Naive thymus-derived CD8-positive, alpha-beta T cell (primary cell): ENCODE measurements at places on chromosomes 7 and 10.

DNA sequence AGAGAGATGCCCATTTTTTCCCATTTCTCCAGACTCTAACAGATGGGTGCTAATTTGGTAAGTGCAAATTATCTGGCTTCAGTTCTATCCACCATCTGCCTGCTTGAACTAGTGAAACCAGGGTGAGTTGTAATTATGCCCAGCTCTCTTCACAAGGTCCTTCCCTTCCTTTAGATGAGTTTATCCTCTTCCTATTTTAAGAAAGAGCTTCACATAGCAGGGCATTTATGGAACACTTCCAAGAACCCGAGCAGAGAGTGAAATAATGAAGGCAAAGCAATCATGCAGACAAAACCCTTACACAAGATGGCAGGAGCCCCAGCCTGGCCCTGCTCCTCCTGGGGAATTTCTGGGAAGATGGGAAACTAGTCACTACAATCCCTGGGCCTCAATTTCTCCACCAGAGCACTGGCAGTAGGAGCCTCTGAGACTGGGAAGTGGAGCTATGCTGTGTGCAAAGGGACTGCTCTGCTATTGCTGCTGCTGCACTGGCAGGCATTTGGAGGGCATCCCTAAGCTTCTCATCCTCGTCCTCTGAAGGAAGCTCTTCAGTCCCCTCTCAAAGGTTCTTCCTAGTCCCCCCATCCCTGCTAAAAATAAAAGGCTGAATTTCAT lies 33.7 kb upstream of the PLXNA4 start:
- peaks cover 7% of the 10 kb centered on the region for H3K27me3 ChIP-seq
- no peak overlapping the region for H3K4me3 ChIP-seq
- H3K36me3 ChIP-seq = no peaks in the 10 kb centered on the region

GRCh38 chr7:108268200-108268820 lies 138.1 kb upstream of the LAMB4 start:
- no peaks in the 10 kb centered on the region for H3K27me3 ChIP-seq
- peaks cover 5% of the 10 kb centered on the region for H3K36me3 ChIP-seq
- H3K27ac ChIP-seq = no peak overlapping the region
- no peak for DNase-seq

DNA sequence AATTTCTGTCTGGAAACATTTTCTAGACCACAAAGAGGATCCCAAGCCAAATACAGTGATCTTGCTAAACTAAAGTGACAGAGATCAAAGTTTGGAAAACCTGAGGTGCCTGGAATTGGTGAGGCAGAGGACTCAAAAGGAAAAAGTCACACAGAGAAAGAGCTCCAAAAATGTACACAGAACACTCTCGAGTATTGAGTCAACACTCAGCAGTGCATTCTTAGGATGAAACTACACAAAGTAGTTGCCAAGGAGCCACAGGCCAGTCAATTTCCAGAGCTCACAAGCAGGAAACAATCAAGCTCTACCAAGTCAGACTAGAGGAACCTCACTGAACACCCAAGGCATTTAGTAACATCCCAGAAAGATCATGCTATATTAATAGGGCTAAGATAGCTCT lies 61.3 kb downstream of the MICU1 start:
- H3K4me3 ChIP-seq = no peak overlapping the region
- no peak for DNase-seq

DNA sequence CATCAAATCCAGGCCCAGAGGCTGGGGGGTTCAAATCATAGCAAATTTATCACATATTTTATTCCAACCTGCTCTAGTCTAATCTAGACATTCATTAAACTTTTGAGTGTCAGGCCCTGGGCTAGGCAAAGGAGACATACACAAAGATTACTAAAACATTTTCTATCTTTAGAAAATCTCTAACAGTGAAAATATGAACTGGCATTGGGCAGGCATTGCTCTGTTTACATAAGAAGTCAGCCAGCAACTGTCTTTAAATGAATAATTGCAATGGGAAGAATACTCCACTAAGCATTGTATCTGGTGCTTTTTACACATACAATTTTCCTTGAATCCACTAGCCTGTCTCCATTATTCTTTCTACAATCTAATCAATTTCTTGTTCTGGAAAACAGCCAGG lies 222.5 kb upstream of the LRRN3 start:
- no peak for DNase-seq
- no peak overlapping the region for H3K4me3 ChIP-seq
- no peak overlapping the region for H3K27ac ChIP-seq
- H3K36me3 ChIP-seq = peaks cover 8% of the 10 kb centered on the region
- no peaks in the 10 kb centered on the region for H3K4me1 ChIP-seq

DNA sequence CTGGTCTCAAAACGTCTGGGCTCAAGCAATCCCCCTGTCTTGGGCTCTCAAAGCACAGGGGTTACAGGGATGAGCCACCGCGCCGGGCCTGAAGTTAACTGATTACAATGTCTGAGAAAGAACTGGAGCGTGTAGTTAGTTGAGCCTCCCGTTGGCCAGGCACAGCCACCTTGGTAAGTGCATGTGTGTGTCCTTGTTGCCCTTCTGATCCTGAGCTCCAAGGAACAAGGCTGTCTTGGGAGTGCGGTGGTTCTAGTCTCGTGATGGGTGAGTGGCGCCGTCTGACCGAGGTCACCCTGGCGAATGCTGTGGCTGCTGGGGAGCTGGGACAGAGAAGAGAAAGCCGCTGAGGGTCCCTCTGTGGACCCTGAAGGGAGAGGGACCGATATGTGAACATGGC lies 50.5 kb downstream of the PITRM1 start:
- H3K27ac ChIP-seq = no peak overlapping the region
- no peaks in the 10 kb centered on the region for H3K27me3 ChIP-seq
- H3K36me3 ChIP-seq = peaks cover 43% of the 10 kb centered on the region

- H3K36me3 ChIP-seq = peaks cover 33% of the 10 kb centered on the region
- H3K4me3 ChIP-seq = no peak overlapping the region
- no peak for DNase-seq
- H3K27me3 ChIP-seq = no peaks in the 10 kb centered on the region
These were observed 9.7 kb upstream of the OIT3 start for GRCh38 chr10:72883861-72884260.

DNA sequence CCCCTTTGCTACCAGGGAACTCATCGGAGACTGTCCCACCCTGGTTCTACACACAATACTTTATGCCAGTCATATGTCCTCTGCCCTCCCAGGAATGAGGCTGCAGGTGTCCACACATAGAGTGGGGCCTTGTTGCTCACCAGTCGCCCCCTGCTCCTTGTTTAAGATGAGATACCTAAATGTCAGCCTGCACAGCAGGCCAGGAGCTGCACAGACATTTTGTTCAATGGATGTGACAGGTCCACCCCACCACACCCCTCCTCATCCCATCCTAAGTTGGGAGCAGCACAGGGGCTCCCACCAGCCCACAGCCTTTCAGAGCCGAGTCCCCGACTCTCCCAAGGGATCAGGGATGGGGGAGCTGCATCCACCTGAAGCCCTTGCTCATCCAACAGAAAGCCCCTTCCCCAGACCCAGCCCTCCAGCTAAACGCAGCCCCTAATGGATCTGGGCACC lies 6.2 kb upstream of the GRID1 start:
- no peak for DNase-seq
- H3K27me3 ChIP-seq = peaks cover 78% of the 10 kb centered on the region
- H3K27ac ChIP-seq = no peak overlapping the region
- H3K4me3 ChIP-seq = no peak overlapping the region

DNA sequence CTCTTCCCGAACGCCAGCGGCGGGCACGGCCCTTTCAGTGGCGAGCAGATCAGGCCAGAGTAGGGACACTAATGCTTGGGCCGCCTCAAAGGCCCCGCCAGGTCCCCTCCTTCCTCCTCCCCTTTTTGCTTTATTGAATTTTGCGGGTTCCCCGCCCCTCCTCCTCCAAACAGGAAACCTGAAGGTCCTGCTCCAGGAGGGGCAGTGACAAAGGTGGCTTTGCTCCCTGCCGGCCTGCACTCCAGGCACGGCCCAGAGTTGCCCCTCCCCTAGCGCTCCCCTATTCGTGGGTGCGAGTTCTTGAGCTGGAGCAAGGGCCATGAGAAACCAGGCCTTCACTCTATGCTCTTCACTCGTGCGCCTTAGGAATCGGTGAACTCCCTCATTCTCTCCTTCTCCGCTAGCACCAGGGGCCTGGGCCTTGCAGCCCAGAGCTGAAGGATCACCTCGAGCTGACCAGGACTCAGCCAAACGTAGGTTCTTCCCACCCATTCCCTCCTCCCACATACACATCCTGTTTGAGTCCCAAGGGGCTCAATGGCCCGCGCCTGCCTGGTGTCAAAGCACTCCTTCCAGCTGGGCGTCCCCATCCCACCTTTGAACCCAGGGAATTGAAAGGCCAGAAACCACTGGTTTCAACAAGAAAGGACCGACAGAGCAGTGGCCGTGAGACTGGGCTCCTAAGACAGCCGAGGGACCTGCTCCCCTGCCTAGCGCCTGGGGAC lies 619 bp upstream of the HOXA6 start:
- DNase-seq = no peak
- H3K27ac ChIP-seq = no peak overlapping the region
- no peaks in the 10 kb centered on the region for H3K36me3 ChIP-seq
- H3K4me1 ChIP-seq = peaks cover 41% of the 10 kb centered on the region
- H3K27me3 ChIP-seq = peaks cover 58% of the 10 kb centered on the region

DNA sequence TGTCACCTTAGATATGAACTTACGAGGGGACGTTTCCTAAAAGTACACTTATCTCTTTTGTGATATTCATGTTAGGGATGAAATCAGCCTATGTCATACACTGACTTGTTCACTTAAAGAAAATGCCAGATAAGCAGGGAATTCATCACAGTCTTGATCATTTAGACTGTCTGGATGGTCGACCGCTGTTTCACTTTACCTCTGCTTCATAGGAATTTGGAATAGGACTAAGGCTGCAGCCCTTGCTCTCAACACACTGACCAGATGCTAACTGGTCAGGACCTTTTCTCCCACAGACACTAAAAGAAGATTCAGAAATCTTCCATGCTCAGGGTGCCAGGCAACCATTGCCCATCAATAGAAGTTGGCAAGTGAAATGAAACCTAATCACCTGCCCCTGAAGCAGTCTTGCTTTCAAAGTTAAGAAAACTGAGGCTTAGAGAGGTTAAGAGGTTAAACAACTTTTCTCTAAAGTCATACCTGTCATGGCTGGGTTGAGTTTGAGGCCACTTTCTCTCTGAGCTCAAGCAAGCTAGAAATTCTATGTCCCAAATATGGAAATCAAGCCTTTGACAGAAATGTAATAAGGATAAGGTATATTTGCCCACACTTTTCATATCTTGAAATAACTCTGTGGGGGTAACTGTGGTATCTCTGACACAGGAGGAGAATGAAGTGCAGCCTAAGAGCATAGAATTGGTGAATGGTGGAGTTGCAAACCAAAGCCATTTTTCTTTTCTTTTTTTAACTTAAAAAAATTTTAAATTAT lies 77.1 kb downstream of the MAP3K8 start:
- DNase-seq = no peak
- H3K27ac ChIP-seq = no peak overlapping the region
- H3K36me3 ChIP-seq = no peaks in the 10 kb centered on the region
- no peak overlapping the region for H3K4me3 ChIP-seq
- H3K4me1 ChIP-seq = no peaks in the 10 kb centered on the region
- H3K27me3 ChIP-seq = no peaks in the 10 kb centered on the region
